Stimulated activated naive B cell treated with anti-CD40 and anti-IgM and Interleukin-4, amounts not matched to agents 10 μg/mL and 1 μg/mL and 100 μg/mL, for 72 hours (primary cell): ENCODE measurements at places on chromosomes 6 and 20.

DNA sequence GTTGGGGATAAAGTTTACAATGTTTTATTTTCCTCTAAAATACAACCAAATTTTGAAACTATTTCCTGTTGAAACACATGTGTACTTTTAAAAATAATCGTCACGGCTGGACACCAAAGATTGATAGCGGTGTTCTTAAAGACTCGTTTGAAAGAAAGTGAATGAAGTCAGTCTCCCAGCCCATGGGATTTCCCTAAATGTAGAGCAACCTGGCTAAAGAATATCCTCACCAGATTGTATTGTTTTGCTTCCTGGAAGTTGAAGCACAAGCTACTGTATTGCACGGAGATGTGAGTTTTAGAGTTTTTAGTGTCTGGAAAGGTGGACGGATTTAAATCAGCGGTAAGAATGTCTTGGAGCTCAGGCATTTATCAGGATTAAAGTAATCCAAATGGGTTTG is 189.5 kb downstream of the THBS2 start:
- no peak for DNase-seq

DNA sequence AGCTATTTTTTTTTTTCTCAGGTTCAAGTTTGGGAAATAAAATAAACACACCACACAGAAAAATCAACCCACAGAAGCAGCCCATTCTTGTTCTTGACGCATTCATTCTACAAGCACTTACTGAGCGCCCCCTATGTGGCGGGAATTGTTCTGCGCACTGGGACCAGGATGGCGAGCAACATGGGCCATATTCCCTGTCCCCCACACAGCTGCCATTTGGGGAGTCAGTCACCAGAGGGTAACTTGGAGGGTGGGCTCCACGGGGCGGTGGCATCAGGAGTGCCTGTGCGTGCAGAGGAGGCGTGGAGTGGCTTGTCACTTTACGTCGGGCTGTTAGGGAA is 185.0 kb upstream of the PDE10A start:
- DNase-seq: no peak

DNA sequence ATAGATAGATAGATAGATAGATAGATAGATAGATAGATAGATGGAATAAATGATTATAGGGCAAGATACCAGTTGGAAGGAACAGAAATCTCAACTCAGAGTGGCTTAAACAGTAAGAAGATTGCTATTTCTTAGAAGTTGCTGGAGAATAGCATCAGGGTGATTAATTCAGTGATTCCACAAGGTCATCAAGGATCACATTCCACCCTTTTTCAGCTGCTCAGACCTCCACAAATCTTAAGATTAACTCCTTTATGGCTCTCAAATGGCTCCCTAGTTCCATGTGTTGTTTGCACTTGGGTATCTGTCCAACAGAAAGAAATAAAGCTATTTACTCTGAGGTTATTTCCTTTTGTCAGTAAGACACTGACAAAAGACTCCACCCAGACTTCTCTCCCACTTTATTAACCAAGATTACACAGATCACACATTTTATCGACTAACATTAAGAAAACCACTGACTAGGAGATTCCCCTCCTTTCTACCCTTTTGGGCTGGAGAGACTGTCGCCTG is 68.3 kb upstream of the KIF16B start:
- no peak for DNase-seq

- peak; percentile 37 for DNase-seq
Observed at GRCh38 chr6:37653933-37654565, 43.6 kb downstream of the MDGA1 start.

DNA sequence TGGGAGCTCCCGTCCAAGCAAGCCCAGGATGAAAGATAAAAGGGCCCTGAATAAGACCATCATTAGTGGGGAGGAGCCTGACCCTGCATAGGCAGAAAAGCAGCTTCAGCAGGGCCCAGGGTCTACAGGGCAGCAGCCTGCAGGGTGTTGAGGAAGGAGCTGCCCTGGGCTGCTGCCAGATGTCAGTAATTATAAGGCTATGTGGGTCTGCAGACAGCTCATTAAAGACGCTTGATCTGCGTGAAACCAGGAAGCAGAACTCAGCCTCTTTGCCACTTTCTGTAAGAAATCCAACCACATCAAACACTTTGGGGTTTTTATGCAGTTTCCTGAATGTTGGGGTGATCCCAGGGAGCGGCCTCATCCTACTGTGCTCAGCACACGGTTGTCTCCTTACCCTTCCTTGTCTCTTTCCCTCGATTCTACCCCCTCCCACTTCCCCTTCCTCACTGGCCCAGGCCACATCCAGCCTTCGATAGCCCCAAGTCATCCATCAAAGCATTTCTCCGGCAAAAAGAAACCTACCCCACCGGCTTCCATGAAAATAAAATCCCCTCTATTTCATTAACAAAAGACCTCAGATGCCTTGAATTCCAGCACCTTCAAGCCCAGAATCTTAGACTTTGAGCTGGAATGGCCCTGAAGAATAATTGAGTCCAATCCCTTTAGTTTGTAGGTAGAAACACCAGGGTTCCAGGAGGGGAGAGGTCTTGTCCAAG is 1.0 kb upstream of the TGM6 start:
- no peak for DNase-seq

DNA sequence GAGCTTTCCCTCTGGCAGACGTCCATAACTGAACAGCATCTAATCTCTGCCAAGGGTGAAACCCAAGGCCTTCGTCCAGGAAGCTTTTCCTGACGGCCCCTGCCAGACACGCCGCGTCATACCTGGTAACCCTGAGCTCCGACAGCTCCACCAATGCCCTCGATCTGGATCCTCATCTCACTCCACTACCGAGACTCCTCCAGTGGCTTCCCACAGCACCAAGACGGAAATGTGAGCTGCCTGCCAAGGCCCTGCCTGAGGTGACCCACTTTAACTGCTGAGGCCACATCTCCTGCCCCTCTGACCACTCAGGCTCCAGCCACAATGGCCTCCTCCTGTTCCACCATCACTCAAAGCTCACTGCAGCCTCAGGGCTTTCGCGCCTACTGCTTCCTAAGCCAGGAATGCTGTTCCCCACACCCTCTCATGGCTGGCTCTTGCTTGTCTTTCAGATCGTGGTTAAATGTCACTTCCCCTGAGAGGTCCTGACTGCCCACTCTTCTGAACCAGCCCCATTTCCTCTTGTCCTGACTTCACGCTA is 143.2 kb downstream of the PREX1 start:
- DNase-seq: no peak

DNA sequence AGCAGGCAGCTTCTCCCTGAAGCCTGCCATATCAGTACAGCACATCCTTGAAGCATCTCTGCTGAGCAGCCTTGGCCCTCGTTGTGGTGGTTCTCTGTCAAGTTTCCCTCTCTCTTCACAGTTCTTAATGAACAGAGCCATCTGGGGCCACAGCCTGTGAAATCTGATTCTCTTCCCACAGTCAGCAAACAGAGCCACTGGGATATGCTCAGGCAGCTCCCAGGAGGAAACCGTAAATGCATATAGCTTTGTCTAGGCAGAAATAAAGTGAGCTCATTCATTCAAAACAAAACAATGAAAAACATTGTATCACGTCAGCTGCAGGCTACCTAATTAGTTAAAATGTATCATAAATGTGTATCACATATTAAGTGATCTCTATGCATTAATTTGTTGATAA is 80.3 kb downstream of the TBC1D7 start:
- DNase-seq: no peak

GRCh38 chr20:17860301-17861197 is 108.0 kb downstream of the SNX5 start:
- peak; percentile 37 for DNase-seq

GRCh38 chr20:24146231-24146634 is 157.7 kb upstream of the GGTLC1 start:
- no peak for DNase-seq

DNA sequence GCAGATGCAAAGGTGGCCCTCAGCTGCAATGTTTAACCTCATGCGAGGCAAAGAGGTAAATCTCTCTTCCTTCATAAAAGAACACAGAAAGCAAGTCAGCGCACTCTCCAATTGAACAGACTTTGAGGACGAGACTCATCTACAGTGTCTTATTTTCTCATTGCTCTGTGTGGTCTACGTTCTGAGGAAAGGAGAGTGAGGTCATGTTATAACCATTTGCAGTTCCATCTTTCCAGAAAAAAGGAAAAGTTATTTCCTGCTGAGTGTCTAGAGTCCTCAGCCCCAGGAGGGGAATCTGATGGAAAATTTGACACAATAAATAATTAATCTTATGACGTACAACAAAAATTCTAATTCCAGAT is 35.6 kb upstream of the THBS2 start:
- DNase-seq: no peak
